NB4 (cell line): ENCODE measurements at places on chromosomes 2 and 18.
A peak's percentile ranks its signal among the peaks of the same experiment; 100 is the strongest.

DNA sequence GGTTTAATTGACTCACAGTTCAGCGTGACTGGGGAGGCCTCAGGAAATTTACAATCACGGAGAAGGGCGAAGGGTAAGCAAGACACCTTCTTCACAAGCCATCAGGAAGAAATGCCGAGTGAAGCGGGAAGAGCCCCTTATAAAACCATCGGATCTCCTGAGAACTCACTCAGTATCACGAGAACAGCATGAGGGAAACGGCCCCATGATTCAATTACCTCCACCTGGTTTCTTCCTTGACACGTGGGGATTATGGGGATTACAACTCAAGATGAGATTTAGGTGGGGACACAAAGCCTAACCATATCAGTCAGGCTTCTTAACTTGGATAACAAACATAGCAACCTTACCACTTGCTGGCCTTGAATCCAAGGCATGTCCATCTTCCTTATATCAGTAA lies 289.0 kb upstream of the STON1 start:
- DNase-seq = no peak

GRCh38 chr18:79790996-79791972 lies 6.5 kb upstream of the KCNG2 start:
- DNase-seq = peak; percentile 99

GRCh38 chr2:199136681-199137080 lies 321.1 kb downstream of the SATB2 start:
- DNase-seq = peak; percentile 15

DNA sequence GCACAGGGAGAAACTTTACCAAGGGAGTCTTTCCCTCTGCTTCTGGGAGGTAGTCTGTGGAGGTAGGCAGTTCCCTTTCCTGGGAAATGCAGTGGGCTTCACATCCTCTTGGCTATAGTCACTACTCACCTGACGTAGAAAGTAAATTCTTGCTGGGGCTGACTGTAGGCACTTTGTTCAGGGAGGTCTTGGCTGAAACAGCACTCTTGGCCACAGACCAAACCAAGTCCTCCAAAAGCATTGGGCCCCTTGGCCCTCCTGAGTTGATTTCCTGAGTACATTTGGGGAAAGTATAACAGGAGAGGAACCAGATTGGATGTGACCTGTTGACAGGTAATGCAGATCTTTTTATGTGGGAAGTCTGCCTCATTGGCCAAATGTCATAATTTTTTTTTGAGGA lies 108.9 kb downstream of the MGAT5 start:
- DNase-seq = no peak

DNA sequence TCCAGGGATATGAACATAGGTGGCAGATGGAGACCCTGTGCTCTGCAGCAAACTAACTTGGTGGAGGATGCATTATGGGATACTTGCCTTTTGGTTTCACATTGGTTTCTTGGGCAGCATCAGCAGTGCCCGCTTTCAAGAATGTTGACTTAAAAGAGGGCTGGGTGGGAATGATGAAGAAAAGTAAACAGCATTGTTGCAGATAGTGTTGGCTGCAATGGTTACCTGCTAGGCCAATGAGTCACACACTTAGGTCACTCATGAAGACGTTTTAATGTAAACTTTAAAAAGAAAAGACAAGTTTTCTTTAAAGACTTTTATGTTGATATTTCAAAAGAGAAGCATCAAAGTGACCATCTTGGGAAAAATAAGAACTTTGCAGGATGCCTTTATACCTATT lies 26.1 kb upstream of the FAM237A start:
- DNase-seq = no peak

DNA sequence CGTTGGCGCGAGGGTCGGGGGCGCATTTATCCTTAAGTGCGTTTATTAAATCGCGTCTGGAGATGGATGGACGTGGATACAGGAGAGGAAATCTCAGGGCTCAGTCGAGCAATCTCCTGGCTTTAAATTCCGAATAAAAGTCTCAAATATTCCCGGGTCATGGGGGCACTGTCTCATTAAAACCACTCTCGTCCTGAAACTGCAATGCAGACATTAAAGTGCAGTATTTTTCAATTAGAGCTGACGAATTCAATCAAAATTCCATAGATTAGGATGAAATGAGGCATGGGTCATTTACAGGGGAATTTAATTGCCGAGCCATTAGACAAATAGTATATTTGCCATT lies 10.7 kb upstream of the GBX2 start:
- DNase-seq = no peak

DNA sequence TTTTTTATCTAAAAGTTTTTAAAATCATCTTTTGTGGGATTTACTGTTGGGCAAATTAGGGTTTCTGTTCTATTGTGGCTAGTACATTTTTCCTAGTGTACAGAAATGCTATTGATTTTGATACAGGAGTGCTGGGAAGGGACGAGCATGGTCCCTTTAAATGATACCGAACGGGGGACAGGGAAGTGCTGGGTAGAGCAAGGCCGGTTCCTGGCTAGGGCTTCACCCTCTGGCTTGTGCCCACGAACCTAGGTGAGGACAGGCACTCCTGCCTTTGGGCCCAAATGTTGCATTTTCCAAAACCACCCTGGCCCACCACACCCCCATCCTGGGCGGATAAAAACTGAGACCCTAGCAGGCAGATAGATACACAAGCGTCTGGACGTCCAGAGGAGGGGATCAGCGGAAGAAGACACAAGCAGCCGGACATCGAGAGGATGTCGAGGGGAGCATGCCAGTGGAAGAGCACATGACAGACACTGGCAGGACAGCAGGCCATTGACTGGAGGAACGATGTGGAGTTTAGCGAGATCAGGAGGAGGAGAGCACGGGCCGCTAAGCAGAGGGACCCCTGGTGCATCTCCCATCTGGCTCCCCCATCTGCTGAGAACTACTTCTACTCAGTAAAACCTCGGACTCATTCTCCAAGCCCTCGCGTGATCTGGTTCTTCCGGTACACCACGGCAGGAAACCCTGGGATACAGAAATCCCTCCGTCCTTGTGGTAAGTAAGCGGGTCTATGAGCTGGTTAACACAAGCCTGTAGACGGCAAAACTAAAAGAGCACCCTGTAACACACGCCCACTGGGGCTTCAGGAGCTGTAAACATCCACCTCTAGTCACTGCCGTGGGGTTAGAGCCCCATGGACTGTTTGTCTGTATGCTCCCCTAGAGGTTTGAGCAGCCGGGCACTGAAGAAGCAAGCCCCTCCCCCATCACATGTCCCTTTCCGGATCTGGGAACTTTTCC lies 13.5 kb upstream of the CALCRL start:
- DNase-seq = no peak

GRCh38 chr2:189527812-189528592 lies 52.6 kb downstream of the SLC40A1 start:
- no peak for DNase-seq

DNA sequence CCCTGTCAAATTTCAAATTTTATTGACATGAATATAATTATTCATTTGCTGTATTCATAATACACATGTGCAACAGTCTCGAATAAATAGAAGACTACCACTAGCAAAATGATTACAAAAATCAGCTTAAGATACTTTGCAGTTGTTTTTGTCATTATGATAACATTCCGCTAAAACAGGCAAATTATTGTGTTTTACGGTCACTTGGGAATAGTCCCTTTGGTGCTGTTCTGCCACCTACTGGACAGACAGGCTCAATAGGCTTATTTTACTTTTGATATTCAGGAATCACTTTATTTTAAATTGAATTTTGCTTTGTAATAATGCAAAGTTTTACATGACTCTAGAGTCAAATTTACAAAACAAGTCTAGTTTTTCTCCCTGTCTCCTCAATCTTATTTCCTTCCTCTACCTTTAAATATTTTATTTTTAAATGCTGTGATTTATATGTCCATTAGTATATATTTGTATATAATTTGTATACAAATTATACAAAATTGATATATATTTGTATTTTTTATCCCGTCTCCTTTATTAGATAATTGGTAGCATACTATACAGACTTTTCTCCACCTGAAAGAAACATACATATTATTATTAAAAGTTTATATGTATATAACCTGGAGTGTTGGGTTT lies 456.3 kb downstream of the DLGAP1 start:
- peak; percentile 56 for DNase-seq

DNA sequence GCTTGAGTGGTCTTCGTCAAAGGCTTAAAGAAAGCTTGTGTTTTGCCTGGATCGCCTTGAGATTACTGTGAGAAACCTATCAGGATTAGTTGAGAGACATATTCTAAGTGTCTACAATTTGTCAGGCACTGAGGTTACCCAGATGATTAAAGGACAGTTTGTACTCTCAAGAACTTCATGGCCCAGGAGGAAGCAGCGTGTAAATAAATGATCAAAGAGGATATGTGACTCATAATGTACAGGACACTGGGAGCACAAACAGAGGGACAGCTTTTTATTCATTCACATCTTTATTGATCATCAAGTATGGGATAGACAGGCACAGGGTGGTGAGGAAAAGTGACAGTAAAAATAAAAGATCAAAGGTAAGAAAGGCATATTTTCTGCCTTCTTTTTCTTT lies 152.6 kb upstream of the FSHR start:
- peak; percentile 4 for DNase-seq

DNA sequence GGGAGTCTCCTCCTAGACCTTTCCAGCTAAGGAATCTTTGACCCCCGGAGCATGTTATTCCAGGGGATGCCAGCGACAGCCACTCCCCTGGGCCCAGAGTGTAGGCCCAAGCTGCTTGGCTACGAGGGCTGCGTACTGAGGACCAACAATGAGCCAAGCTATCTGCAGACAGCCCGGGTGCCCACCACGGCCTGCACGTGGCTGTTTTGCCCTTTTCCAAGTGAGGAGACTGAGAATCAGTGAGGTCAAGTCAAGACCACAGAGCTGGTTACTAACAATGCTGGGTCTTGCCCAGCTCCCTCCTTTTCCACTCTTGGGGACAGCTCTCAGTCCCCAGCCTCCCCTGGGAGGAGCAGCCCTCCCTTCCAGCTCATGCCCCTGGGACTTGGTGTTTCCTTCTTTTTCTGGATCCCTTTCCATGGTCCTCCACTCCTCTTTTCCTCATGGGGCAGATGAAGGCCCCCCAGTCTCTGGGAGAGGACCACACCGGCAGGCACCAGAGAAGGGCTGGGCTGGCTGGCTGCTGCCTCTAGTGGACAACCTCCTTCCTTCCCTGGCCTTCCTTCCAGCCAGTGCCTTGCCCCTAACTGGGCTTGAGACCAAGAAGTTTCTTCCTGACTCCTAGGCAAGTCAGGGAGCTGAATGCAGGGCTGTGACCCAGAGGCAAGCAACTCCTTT lies 550 bp upstream of the MALL start:
- no peak for DNase-seq

GRCh38 chr2:8851811-8852560 lies 14.6 kb upstream of the KIDINS220 start:
- DNase-seq = no peak

- no peak for DNase-seq
Measured at GRCh38 chr2:70988726-70989648, 5.7 kb downstream of the TEX261 start.

GRCh38 chr2:20012282-20013125 lies at the start of gene MATN3:
Gene MATN3, minus strand, starts transcription at chr2:20012668. Its CDS starts 37 bp downstream, at chr2:20012631.
- no peak for DNase-seq

GRCh38 chr2:153940511-153940910 lies 68.8 kb downstream of the GALNT13 start:
- no peak for DNase-seq

DNA sequence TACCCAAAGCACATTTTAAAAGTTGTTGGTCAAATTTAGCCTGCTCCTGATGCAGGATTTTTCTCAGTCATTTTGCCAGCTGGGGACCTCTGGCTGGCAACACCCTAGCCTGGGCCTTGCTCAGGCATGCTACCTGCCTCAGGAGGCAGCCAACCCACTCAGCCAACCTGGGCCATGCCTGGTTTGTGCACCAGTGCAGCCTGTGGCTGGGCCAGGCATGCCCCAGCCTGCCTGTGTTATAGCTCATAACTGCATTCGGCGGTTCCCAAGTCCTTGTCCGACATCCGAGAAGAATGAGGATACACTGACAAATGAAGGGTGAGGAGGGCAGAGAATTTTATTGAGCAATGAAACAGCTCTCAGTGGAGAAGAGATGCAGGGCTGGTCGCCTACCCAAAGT lies 608.0 kb downstream of the SUCLG1 start:
- no peak for DNase-seq

DNA sequence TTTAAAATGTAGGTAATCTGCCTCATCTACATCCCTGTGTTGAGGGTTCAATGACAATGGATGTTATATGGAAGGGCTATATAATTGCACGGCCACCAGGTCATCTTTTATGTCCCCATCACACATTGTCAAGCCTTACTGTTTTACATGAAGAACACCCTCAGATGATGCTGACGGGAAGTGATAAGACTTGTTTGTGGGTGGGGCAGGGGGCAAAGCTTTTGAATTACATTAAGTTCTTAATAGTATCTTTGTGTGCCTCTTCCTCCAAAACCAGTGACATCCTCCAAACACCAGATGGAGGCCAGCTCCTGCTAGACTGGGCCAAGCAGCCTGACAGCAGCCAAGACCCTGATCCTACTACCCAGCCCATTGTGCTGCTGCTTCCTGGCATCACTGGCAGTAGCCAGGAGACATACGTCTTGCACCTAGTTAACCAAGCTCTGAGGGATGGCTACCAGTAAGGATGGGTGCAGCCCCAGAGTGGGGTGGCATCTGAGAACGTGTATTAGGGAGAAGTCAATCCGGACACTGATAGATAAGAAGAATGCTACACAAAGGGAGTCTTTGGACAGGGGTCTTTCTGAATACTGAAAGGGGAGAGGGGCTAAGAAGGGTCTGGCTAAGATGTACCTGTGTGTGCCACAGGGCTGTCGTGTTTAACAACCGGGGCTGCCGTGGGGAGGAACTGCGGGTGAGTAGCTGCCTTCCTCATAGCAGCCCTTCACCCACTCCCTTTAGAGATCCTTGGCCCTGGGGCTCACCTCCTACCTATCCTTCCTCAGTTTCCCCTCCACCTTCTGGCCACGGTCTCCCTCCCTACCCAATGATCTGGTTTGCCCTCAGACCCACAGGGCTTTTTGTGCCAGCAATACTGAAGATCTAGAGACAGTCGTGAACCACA lies 5.3 kb downstream of the ABHD1 start:
- DNase-seq = no peak

DNA sequence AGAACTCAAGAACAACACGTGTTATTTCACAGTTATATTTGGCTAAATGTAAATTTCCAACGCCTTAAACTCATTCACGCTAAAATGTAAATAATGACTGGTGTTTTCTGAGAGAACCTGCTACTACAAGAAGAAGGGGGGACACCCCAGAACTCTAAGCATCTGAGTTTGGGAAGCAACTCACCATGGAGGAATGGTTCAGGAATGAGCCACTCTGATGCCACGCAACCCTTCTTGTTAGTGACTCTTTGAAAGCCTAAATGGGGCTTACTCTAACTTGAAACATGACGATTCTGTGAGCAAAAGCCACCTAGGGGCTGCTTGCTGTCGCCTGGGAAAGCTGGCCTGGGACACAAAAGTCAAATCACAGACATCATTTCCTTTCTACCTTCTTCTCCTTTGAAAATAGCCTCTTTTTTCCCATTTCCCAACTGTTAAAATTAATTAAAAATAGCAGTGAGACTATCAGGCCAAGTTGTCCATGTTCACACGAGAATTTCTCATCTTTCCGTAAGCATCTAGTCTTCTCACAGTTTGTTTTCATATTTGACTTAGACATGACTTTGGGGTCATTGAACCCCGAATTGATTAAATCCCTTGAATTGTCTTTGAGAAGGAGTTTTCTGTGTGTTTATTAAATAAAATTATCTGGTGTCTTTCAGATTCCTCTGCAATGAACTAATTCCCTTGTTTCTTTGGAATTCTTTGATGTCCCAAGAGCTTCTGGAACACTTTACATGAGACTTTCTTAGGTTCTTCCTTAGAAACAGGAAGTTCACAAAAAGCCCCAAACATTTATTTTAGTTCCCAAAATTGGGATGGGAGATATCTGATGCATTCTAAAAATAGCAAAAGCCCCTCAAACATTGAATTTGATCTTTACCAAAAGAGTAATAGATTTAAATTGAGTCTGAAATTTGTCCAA lies 75.5 kb upstream of the CABLES1 start:
- DNase-seq = no peak

- DNase-seq = no peak
Measured at GRCh38 chr18:5571666-5572065, 27.9 kb upstream of the EPB41L3 start.
